ENCODE measurements at places on chromosomes 3 and 15.

GRCh38 chr3:120450600-120451271, at the start of gene FSTL1:
Gene FSTL1, minus strand, starts transcription at chr3:120450992. Its CDS starts 246 bp downstream, at chr3:120450746.
- no peak for DNase-seq

DNA sequence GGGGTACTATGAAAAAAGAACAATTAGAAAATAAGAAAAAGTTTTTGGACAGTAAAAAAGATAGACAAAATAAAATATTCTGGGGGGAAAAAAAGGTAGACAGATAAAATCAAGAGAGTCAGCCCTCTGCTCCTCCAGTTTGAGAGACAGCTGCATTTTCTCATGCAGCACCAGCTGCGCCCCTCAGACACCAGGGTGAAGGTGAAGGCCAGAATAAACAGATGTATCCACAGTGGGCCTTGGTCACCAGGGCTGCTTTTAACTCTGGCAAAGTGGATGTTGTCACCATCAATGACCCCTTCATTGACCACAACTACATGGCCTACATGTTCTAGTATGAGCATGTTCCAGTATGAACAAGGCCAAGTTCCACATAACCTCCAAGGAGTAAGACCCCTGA, 13.9 kb upstream of the RNF7 start:
- DNase-seq: no peak

- DNase-seq: no peak
These were observed 123.2 kb upstream of the TMC3 start for GRCh38 chr15:81497238-81497637.

GRCh38 chr15:40982855-40983254, 29.6 kb downstream of the CHAC1 start:
- DNase-seq: peak; percentile 77

GRCh38 chr3:134211797-134212196, 38.9 kb downstream of the RYK start:
- DNase-seq: no peak

GRCh38 chr15:72912121-72912520, 128.6 kb upstream of the ADPGK start:
- DNase-seq: no peak

DNA sequence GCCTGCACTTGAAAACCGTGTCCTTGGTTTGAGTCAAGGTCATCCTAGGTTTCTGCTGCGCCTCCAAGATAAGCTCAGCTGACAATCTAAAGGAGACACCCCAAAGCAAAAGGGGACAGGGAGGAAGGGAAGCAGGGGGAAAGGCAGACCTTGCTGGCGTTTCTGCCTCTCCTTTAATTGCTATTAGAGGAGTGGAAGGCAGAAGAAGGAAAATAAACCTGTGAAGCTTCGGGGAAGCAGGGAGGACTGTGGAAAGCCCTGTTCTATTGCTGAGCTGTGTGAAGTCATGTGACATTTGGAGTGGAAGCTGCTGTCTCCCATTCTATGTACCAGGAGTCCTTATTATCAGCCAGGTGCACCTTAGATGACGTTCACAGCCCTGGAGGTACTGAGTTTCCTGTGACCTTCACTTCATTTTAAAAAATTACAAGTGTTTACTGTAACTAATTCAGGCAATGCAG, 21.5 kb upstream of the CHD2 start:
- no peak for DNase-seq

DNA sequence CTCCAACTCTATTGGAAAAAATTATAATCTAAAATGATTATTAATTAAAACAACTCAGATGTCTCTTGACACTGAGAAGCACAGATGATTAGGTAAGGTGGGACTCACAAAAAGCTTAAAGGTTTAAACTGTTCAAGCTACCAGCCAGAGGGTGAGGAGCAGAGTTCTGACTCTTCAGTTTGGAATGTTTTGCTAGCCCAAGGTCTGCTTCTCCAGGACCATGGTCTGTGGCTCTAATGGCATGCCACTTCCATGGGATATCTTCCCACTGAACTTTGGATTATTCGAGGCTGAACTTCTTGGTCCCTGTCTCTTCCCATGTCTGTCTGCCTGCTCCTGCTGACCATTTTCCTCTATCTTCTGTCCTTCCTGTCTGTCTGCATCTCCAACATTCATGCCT, 49.2 kb downstream of the CACNA2D3 start:
- DNase-seq: no peak

DNA sequence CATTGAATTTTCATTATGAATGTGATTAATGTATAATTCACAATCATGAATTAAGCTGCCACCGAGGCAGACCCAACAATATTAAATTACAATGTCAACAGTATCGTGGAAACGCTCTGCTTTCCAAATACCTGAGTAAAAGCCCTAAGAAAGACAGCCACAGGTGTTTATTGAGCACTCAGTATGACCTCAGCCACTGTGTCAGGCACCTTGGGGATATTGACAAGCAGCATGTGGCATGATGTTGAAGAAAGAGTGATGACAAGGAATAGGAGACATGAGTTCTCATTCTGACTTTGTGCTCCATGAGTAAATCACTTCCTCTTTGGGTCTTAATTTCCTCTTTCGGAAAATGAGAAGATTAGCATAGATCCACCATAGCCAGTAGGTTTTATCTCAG, 12.8 kb downstream of the C2CD4A start:
- no peak for DNase-seq

- peak; percentile 8 for DNase-seq
These were observed at the start of the genes CLCN2 and POLR2H for GRCh38 chr3:184361532-184361931. Gene CLCN2, minus strand, starts transcription at chr3:184361605. Its CDS starts 126 bp downstream, at chr3:184361479. Gene POLR2H, plus strand, starts transcription at chr3:184361710. Its CDS starts 1,783 bp downstream, at chr3:184363493.

GRCh38 chr15:99954361-99955180, 221.3 kb upstream of the LYSMD4 start:
- DNase-seq: no peak

- no peak for DNase-seq
These were observed 15.5 kb upstream of the NCEH1 start for GRCh38 chr3:172726380-172726779.

- no peak for DNase-seq
These were observed 1073.9 kb downstream of the PLOD2 start for GRCh38 chr3:145087038-145087437.

GRCh38 chr3:128575777-128576176, 74.8 kb downstream of the RPN1 start:
- DNase-seq: no peak

- DNase-seq: no peak
These were observed 8.9 kb upstream of the SPPL2A start for GRCh38 chr15:50774450-50774849.

DNA sequence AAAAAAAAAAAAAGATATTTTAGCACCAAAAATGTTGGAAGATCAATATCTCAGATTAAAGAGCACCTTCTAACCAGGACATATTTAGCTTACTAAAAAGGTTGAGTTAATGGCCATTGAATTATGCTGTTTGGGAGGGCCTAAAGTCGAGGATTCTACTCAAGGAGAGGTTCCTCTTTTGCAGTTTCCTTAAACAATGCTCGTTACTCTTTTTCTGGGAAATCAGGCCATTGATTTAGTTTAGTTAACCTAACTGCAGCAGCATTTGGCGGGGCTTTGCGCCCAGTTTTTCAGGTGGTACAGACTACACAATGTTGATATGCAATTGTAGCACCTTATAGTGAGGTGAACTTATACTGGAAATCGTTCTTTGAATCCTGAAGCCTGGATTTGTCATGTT, 6.8 kb downstream of the ABHD2 start:
- DNase-seq: no peak

GRCh38 chr3:71237672-71238071, 345.9 kb downstream of the FOXP1 start:
- DNase-seq: no peak

- no peak for DNase-seq
These were observed 188.7 kb downstream of the PYDC2 start for GRCh38 chr3:191649626-191650025.

DNA sequence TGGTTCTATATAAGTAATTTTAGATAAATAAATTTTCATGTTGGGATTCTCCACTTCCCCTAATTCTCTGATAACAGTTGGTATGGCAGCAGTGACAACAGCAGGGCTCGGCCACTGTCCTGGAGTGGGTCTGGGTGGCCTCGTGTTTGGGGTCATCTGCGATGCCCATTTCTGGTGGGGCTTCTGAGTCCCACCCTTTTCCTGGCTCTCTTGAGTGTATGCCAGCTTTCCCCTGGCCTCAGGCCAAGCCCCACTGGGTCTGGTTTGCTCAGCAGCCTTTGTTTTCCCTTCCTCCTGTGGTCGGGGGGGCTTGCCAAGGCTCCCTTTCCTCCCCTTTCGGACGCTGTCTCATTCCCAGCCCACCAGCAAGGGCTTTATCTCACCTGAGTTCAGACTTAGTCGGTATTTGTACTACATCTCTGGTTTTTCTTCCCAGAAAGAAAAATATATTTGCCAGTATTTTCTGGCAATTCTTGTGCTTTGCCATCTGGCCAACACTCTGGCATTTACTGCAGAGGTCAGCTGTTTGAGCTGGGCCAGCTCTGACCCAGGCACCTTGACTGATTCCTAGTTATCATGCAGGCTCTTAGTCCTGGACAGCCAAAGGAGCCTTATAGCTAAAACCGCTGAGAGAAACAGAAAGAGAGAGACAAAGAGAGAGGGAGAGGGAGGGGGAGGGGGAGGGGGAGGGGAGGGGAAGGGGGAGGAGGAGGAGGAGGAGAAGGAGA, 35.2 kb downstream of the MYZAP start:
- DNase-seq: no peak

GRCh38 chr15:101556273-101556672, 66.8 kb upstream of the PCSK6 start:
- no peak for DNase-seq

DNA sequence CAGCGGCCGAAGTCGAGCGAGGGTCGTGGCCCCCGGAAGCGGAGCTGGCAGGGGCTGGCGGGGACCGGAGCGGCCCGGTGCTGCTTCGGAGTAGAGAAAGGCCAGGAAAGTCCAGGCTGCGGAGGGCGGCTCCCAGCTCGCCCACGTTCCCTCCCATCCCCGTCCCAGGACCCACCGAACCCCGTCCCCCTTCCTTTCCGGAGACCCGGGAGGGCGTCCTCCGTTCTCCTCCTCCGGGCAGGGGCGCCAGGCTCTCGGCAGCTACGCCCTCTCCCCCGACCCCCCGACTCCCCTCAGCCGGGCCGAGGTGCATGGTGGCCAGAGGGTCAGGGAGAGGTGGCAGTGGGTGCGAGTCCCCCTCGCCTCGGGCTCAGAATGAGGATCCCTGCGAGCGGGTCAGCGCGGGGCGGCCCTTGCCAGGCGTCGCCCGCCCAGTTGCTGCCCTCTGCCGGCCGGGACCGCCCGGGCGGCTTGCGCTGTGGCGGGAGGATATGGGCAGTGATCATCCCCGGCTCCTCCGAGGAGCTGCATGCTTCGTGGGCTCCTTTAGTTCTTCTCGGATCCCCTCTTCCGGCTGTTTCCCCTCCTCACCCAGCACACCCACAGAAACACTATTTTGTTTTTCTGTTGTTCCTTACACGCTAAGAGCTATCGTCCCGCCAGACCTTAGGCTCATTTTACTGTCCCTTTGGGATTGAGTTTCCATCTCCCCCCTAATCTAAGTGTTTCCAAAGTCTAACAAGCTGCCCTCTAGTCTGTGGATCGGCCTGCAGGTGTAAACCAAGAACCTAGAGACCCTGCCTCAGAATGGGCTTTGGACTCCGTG, 744 bp upstream of the ALDH1A2 start:
- DNase-seq: peak; percentile 20

DNA sequence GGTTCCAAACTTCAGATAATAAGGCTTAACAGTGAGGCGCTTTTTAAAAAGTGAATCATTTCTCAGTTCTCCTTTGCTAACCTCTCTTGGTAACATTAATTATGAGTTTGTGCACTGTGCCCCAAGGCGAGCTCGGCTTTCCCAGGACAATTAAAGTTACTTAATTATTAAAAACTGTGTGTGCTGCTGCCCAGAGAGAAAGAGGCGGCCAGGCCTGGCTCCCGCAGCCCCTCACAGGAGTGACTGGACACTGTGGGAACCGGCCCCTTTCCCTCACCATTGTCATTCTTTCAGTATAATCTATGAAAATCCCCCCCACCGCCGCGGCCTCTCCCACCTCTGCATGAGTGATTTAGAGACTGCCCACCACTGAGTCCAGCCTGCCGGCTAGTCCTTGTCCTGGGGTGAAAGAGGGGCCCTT, 43.1 kb upstream of the HES1 start:
- DNase-seq: no peak

GRCh38 chr15:65395567-65396202, 17.9 kb upstream of the IGDCC3 start:
- DNase-seq: no peak

- no peak for DNase-seq
These were observed 11.8 kb upstream of the KCNAB1 start for GRCh38 chr3:156108616-156109015.

- DNase-seq: no peak
These were observed 239.4 kb downstream of the CHST2 start for GRCh38 chr3:143358793-143359491.

- no peak for DNase-seq
These were observed 968 bp upstream of the TMEM266 start for GRCh38 chr15:76058714-76059319.

DNA sequence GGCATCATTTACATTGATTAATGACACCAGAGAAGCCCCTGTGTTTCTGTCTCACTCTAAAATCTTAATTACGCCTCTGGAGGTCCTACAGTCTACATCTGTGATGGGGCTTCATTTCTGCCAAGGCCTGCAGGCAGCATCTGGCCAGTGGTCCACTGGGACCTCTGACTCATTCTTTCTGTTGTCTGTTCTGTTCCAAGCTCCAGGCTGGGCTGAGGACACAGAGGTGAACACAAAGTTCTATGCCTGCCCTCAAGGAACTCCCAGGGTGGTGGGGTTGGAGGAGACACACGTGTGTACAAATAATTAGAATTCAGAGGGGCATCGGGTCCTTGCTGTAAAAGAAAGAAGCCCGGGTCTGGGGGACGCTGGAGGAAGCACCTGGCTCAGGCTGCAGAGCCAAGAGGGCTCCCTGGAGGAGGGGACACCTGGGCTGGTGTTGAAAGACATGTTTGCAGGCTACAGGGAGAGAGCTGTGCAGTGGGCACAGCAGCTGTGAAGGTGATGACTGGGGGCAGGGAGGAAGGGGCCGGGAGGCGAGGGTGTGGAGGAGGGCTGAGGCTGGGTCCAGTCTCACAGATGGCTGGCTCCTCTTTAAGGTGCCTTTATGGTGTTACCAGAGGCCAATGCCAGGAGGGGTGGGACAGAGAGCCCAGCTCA, 103.3 kb upstream of the PRR23E start:
- DNase-seq: no peak

- no peak for DNase-seq
These were observed 81.8 kb upstream of the UBE2E1 start for GRCh38 chr3:23723930-23724329.

DNA sequence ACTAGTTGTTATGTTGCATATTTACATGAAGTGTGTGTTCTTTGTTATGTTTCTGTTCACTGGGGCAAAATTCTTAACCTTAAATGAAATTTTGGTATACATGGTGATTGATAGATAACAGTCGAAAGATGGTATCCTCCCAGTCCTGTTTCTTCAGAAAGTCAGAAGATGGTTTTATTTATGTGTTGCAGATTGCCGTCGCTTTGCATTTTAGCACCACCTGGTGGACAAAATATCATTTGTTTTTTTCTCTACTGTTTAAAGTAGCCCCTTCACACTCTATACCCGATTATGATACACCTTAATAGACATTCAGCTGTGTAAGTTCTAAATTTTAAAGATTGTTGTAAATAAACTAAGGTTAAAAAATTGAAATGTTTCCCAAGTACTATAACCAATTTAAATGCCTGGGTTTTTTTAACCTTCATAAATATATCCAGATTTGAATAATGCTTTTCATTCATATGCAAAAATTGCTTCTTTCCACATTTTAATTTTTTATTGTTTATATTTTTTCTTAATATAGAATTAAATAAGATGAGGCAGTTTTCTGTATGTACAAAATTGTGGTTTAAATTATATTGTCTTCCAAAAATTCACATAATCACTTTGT, 152.2 kb downstream of the ALCAM start:
- peak; percentile 55 for DNase-seq

GRCh38 chr15:98796685-98797357, 148.5 kb downstream of the IGF1R start:
- DNase-seq: no peak
